Stimulated activated CD4-positive, alpha-beta T cell treated with anti-CD3 and anti-CD28 coated beads, Interleukin-15, amount 100 ng/mL, for 48 hours (primary cell): ENCODE measurements at places on chromosomes 7 and 10.

GRCh38 chr7:84924353-84924752, 262.5 kb downstream of the SEMA3D start:
- no peak for DNase-seq

- DNase-seq: no peak
Observed at GRCh38 chr10:5603848-5604170, 62.6 kb downstream of the ASB13 start.

DNA sequence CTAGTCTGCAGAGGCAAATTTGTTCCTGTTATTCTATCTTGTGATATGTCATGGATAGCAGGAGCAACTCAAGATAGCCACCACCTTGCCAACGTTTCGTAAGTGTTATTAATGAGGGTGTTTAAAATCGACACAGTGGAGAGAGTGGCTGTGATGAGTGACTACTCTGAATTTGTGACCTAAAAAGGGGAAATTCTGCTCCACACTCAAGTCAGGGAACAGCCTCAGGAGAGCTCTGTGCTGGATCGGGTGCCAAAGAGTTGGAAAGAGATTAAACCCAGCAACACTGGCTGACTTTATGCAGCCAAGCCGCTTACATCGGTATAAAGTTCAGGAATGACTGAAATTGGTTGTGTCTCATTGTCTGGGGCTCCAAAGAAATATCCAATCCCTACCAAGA, 9.5 kb downstream of the TACC2 start:
- no peak for DNase-seq

DNA sequence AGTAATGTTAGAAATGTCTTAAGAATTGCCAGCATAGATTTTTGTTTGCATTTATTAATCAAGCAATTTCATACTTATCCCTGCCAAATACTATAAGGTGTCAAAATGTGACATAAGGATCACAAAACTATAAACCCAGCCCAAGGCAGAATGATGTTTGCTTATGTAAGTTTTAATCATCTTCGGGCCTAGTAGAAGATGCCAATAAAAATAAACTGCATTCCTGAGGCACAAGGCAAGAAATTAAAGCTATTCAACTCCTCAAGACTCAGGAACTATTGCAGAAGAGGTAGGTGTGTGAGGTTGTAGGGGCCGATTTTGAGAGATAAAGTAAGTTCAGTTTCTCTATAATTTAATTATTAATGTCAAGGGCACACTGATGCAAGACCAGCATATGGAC, 189.4 kb upstream of the AHR start:
- DNase-seq: no peak

DNA sequence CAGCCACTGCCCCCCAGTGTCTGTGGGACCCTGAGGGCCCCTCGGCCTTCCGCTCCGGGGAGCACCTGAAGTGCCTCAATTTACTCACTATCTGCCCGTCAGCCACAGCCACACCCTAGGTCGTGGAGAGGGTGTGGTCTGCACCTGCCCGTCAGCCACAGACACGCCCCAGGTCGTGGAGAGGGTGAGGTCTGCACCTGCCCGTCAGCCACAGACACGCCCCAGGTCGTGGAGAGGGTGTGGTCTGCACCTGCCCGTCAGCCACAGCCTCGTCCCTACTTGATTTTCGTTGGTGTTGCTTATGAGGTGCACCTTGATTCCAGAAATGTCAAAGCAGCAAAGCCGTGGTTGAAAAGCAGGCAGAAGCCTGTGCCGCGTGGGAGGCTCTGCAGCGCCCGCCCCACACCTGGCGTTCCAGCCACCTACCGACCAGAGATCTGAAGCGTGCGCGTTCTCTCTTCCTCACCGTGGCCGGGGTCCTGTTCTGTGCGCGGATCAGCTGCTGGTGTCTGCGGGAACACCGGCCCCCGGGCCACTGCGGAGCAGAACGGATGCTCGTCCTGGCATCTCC, 101.6 kb downstream of the DYNC2I1 start:
- DNase-seq: peak; percentile 22

DNA sequence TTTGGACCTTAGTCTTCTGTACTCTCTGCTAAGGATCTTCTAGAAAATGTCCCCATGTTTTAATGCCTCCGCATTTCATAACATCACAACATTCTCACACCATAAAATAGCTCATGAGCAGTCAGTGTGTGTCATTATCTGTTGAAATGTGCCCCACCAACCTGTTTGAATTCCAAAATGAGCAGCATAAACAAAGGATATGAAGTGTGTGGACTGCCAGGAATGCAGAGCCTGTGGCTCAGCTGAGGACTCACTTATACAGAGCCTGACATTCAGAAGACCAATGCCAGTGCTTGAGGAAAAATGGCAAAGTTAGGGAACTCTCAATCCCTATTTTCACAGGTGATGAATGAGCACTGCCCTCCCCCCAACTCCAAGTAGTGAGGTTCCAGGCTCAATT, 621.4 kb downstream of the POM121L12 start:
- DNase-seq: no peak

DNA sequence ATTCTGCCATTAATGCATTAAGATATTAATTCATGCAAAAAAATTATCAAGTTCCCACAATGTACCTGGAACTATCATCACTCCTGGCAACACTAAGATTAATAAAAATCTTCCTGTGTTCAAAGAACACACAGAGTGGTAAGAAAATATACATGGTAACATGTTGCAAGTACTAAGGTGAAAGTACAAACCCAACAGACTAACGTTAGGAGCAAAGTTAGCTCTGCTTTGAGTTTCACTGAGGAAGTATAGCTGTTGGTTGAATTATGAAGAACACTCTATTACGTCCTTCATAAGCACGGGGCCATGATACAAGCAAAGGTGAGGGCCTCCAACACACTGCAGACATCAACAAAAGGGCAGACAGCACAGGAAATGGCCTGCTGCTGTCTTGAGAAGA, 5.8 kb downstream of the ZNF33B start:
- DNase-seq: no peak

DNA sequence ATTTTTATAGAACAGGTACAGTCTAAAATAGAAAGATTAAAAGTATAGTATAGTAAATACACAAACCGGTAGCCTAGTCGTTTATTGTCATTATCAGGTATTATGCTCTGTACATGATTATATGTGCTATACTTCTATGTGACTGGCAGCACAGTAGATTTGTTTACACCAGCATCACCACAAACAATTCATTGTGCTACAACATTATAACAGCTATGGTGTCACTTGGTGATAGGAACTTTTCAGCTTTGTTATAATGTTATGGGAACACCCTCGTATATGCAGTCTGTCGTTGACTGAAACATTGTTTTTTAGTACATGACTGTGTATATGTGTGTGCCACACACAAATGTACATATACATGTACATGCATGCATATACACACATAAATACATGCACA, 19.1 kb downstream of the ZNF365 start:
- no peak for DNase-seq

DNA sequence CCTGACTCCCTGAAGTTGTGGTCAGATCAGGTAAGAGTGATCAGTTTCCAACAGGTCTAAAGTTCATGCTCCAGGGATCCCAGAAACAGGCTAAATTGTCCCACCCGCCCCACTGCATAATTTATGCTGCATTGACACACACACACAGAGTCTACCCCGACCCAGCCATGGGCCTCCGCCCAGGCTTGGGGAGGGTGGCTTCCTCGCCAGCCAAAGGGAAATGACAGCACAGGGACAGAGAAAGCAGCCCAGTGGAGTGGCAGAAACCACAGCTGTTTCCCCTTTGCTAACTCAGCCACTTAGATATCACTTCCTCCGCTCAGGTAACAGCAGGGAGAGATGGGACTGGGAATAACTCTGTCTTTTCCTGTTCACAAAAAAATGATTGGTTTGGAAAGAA, 9.4 kb downstream of the SH3PXD2A start:
- no peak for DNase-seq

- no peak for DNase-seq
Observed at GRCh38 chr7:2670171-2670570, 17.8 kb upstream of the AMZ1 start.

- no peak for DNase-seq
Observed at GRCh38 chr7:8390262-8390626, 43.2 kb upstream of the NXPH1 start.

DNA sequence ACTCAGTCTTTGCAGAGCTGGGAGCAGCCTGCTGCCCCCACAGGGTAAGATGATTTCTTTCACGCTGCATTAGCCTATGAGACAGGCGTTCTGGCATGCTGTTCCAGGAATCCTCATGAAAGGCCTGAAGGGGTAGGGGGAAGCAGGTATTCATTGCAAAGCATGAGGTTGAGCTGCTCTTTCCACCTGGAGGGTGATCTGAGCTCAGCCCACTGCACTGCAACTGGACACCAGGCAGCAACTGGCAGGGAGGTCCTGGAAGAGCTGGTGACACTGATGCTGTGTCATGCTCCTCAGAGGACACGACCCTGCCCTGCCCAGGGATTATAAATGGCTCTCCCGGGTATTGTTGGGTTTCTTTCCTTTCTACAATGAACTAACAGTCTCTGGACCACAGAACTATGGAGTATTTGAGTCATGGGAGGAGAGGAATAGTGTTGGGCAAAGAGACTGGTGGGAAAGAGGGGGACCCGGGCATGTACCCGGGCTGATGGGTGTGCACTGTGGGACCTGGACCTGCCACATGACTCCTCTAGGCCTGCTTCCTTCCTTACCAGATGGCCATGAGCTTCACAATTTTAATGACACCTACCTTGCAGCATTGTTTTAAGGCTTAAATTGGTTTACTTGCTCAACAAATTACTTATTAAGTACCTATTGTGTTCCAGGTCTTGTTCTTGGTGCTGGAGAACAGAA, 24.3 kb downstream of the SLC25A28 start:
- DNase-seq: no peak

- DNase-seq: no peak
Observed at GRCh38 chr7:75599244-75599781, 107.2 kb downstream of the SPDYE5 start.

DNA sequence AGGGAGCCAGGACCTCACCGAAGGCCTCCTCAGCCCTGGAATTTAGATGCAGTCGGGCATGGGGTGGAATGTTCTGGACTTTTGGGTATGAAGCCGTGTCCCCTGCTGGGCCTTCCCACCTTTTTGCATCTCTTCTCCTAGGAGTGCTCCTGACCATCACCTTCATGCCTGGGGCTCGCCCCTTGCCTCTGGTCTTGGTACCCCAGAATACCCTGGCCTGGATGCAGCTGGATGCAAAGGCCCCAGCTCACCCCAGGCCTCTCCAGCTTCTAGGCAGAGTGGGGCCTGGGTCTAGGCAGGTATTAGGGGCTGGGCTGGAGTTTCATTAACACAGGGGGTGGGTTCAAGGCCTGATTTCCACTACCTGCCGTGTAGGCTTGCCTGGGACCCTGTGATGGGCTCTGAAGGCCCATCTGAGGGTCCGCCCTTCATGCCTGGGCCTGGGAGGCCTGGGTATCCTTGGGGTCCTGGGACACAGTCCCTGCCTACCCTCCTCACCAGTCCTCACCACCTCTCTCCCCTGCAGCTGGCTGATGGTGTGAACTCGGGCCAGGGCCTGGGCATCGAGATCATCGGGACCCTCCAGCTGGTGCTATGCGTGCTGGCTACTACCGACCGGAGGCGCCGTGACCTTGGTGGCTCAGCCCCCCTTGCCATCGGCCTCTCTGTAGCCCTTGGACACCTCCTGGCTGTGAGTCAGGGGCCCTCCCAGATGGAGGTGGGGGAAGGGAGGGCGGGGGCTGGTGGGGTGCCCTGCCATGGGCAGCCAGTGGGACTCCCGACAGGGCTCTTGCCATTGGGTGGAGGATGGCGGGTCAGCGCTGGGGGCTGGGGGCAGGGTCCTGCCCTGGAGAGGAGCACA, 10.1 kb downstream of the AQP1 start:
- DNase-seq: no peak

DNA sequence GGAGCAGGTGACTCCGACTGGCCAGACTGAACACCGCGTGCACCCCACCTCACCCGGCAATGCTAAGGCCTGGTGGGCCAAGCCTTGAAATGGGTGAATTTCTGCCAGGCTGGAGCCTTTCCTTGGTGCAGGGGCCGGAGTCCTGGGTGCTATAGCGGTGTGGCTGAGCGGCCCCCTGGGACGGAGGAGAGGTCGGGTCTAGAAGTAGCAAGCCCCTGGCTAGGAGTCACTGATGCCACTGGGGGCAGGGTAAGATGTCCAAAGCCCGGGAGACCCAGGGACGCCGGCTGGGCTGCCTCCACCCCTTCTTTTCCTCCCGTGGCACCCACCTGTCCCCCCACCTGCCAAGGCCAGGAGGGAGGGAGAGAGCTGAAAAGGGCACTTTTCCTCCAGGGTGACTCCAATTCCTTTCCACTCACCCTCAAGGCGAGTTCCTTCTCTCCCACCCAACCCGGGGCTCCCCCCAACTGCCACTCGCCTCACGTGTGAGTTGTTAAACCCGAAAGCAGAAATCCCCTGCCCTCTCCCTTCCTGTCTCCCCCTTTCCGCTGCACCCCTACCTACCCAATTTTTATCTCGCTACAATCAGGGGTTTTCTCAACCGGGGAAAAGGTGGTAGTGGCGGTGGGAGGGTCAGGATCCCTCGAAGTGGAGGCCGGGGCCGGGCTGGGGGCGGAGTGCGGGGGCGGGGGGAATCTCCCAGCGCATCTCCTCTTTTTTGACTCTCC, 6.0 kb upstream of the GATA3 start:
- no peak for DNase-seq

GRCh38 chr10:36778651-36779050, 346.7 kb upstream of the ANKRD30A start:
- DNase-seq: no peak

GRCh38 chr7:83835424-83835823, 186.5 kb upstream of the SEMA3E start:
- DNase-seq: no peak

- DNase-seq: no peak
Observed at GRCh38 chr7:20598459-20599309, 16.8 kb upstream of the ABCB5 start.
